Left lobe of liver (tissue), 2 donors: ENCODE measurements at places on chromosomes 4 and X. TPM values are rescaled to one million over a fixed set of nuclear protein-coding genes. Genes with fewer than 3 reads are reported as not detected.

Gene APLN
- 1.2 TPM for total RNA-seq

Gene TMLHE
- 16.1 TPM for total RNA-seq

Gene LRRC66
- 0.18 TPM for total RNA-seq

Gene PPP2R2C
- total RNA-seq, result 0.13 TPM

- DNase-seq, result no peak
These were observed 69.5 kb upstream of the ANK2 start for GRCh38 chr4:112979881-112980421.

GRCh38 chr4:169941141-169941540 is 85.1 kb downstream of the MFAP3L start:
- DNase-seq, result no peak

DNA sequence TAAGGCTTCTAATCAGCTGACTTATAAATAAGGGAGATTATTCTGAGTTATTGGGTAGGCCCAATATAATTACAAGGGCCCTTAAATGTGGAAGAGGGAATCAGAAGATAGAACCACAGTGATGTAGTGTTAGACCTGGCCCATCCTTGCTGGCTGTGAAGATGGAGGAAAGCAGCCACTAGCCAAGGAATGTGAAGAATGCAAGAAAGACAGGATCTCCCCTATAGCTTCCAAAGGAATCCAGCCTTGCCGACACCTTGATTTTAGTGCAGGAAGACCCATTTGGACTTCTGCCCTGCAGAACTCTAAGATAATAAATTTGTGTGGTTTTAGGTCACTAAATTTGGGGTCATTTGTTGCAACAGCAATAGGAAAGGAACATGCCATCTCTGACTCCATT is 150.6 kb downstream of the SPATA18 start:
- DNase-seq, result no peak

- DNase-seq, result no peak
These were observed 428.4 kb downstream of the AFF2 start for GRCh38 chrX:148928811-148929210.

DNA sequence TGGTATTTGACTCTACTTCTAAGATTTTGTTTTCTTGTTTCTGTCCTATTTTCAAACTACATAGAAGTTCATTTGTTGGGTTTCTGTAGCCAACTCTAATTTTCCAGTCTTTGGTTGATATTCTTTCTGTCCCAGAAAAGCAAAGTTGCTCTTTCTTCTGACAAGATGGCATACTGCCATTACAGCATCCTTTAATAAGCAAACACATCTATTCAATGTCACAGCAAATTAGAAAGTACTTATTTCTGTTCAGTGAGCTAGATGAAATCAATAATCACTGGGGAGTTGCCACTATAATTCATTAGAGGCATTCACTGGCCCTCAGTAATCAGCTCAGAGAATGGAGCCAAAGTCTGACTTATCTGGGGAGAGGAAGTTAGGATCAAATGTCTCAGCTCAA is 1258.0 kb upstream of the IGFBP7 start:
- no peak for DNase-seq

GRCh38 chr4:186485561-186486062 is 69.8 kb downstream of the MTNR1A start:
- DNase-seq, result no peak

- no peak for DNase-seq
These were observed 541.5 kb downstream of the PCDH7 start for GRCh38 chr4:31261632-31262031.

DNA sequence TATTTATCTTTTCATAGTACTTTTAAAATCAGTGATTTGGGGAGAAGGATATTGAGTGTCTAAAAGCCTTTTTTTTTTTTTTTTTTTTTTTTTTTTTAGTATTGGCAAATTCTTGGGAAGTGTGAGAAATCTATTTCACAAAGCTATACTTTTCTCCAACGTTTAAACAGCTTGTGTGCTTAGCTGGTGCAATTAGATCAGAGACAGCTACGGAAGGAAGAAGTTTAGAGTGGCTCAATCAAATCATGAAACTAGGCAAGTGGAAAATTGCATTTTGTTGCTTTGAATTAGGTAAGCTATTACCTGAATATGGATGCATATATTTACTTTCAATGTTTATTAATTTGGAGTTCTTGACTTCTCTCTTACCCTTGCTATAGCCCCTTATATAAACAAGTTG is 1001.9 kb downstream of the PDHA2 start:
- no peak for DNase-seq
